ENCODE measurements at places on chromosomes 3 and 15. TPM values are rescaled to one million over a fixed set of nuclear protein-coding genes. Genes with fewer than 3 reads are reported as not detected.

The TM4SF4 gene
- not detected for polyA plus RNA-seq

The AHSG gene
- 0.18 TPM for polyA plus RNA-seq

The PP2D1 gene
- polyA plus RNA-seq: 0.40 TPM

The GRAMD1C gene
- 3.6 TPM for polyA plus RNA-seq

The FBXW12 gene
- polyA plus RNA-seq: 0.21 TPM

The PLA2G4D gene
- 0.15 TPM for polyA plus RNA-seq

The GJD2 gene
- 0.38 TPM for polyA plus RNA-seq

The NMNAT3 gene
- polyA plus RNA-seq: 8.3 TPM

The SERINC4 gene
- polyA plus RNA-seq: not detected

The CLEC3B gene
- not detected for polyA plus RNA-seq
